NCI-H1417 treated with DMSO at 0.1 percent for 48 hours (cell line): ENCODE measurements at places on chromosomes 12 and 14.

- DNase-seq, result no peak
Measured at GRCh38 chr14:61467296-61467695, 145.9 kb downstream of the PRKCH start.

GRCh38 chr12:70840656-70841350 is 79.7 kb downstream of the PTPRR start:
- no peak for DNase-seq

GRCh38 chr14:28494196-28494595 is 272.4 kb upstream of the FOXG1 start:
- DNase-seq, result no peak

GRCh38 chr12:55955800-55956508 is 9.9 kb downstream of the PMEL start:
- no peak for DNase-seq

- no peak for DNase-seq
Measured at GRCh38 chr14:88016768-88017167, 11.8 kb downstream of the GPR65 start.

GRCh38 chr14:99381688-99382060 is 99.0 kb downstream of the SETD3 start:
- DNase-seq, result no peak

DNA sequence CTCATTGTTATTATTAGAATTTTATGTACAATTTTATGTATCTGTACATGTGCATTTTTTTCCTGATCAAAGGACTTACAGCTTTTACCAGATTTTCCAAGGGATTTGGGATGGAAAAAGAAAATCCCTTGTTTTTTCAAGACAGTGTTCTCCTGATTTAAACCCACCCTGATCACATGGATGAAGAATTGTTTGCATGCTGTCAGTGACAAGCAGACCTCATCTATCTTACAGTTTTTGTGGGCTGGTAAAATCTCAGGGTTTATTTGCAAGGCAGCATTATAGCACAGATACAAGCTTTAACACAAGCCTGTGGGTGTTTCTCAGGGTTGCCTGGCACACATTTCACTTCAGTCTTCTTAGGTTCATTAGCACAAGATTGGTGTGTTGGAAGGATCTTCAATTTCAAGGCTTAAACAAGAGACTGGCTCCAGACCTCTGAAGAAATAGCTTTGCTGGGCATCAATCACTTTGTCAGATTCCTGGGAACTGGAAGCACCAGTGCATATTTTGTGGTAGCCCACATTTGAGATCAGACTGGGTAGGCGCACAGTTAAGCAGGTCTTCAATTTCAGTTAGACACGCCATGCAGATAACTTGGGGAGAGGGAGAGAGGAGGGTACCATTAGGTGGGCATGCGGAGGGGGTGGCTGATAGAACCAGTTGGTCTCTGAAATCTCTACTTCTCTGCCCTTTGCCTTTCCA is 118.0 kb downstream of the TBX5 start:
- DNase-seq, result no peak

DNA sequence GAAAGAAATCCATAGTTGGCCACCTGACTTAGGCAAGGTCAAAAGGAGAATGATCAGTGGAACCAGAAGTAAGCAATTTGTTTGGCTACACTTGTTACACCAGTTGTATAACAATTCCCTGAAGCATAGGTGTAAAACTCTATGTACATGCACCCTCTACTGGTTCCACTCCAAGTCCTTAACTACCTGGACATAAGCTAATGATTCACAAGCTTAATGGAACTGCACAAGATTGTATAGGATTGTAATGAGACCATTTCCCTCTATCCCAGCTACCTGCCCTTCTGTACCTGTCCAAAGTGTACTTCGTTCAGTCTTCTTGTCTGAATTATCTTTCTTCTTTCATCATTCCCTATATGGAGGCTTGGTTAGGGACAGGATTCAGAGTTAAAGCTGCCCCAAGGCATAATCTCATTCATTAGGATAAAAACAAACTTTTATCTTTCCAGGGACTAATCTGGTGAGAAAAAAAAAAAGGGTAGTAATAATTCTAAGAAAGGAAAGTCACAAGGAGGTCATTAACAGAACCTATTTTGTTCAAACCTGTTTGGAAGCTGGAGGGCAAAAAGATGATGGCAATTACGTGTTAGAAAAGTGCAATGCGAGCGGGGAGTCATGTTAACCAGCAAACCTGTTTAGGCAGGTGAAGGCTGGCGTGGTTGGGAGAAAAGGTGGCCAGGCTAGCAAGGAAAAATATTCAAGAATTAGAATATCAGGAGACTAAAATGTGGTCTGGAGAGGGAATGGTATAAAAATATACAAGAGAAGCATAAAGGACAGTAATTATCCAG is 2.8 kb upstream of the TMEM52B start:
- DNase-seq, result no peak

DNA sequence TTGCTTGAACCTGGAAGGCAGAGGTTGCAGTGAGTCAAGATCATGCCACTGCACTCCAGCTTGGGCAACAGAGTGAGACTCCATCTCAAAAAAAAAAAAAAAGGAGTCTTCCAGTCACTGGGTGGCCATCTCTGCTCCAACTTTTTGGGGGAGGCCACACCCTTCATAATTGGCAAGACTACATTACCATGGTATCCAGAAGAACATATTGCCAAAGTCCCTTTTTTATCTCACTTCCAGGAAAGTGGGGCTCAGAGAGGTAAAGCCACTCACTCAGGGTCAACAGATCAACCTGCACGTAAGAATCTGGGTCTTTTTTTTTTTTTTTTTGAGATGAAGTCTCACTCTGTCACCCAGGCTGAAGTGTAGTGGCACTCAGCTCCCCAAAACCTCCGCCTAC is 5.0 kb upstream of the CD63 start:
- no peak for DNase-seq

GRCh38 chr12:117850048-117850447 is 118.7 kb downstream of the KSR2 start:
- DNase-seq, result no peak

DNA sequence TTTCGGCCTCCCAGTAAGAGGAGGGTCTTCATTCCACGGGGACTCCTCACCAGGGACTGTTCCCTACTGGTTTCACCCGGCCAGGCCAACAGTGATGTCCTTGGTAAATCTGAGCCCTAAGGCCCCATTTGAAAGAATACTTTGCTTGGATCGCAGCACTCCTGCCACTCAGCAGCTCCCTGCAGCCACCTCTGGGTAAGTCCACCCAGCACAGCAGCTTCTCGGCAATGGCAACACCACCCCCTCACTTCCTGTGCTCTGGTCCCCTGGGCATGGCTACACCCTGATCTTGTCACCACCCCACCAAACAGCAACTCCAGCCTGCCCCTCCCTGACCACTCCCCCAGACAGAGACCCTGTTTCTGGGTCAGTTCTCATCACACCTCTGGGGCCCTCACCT is 100.3 kb downstream of the SETD3 start:
- no peak for DNase-seq

DNA sequence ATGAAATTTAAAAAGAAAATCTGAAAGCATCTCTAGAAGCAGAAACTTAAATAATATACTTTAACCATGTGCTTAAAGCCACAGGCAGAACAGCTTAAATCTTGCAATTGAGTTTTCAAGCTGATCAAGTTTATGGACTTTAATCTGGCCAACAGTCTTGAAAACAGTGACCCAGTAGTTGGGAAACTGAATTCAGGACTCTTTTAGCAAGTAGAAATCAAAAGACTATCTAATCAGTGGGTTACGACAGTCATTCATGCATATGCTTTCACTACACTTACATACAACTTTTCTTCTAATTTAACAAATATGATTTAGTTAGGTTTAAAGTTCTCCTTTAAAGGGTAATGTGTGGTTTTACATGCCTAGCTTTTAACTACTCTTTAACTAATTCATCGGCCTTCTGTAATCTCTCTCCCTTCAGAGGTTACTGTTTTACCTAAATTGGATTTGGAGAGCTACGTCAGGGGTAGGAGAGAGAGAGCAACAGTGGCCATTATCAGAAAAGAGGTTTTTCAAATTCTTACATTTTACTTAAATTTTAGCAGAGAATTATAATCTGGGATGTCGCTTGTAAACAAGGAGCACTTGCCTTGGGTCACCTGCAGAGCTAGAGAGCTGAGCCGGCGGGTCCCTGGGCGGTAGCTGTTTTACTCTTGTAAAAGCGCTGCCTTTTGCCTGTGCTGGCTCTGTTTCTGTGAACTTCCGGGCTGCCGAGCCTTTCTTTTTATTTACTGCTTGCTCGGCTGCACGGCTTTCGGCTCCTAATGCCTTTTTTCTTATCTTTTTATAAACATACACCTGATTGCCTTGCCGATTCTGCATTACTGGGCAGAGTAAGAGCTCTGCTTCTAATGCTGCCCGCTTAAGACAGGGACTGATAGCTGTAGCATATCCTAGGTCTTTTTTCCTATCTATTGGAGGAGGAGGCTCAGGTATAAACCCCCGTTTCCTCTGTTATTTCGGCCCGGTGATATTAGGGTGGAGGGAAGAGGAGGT is 17.4 kb upstream of the LYZ start:
- no peak for DNase-seq
